MCF 10A (cell line): ENCODE measurements at places on chromosomes 11 and 22.

GRCh38 chr22:45112136-45112879 is 51.4 kb upstream of the NUP50 start:
- peak; percentile 69 for DNase-seq

- no peak for DNase-seq
Observed at GRCh38 chr22:44710474-44711240, 8.7 kb downstream of the PRR5 start.

GRCh38 chr11:7451520-7451919 is 33.8 kb upstream of the OLFML1 start:
- no peak for DNase-seq

DNA sequence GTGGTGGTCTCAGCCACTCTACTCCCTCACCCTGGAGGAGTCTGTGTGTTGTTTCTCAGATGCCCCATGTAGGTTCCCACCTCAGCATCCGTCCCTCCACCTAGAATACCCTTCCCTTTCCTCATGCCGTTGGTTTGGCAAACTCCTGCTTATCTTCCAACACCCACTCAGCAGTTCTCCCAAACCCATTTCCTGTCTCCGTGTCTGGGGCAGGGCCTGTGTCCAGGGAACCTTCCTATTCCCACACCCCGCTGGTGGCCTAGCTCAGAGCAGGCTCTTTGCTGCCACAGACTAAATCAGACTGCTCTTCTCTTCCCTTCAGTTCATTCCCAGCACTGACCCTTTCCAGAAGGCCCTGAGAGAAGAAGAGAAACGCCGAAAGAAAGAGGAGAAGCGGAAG is 7.5 kb upstream of the SREBF2 start:
- DNase-seq = no peak

GRCh38 chr11:97717922-97718321 is 1302.8 kb upstream of the CNTN5 start:
- DNase-seq = no peak

GRCh38 chr22:40487663-40488249 is 117.4 kb downstream of the SGSM3 start:
- peak; percentile 54 for DNase-seq

GRCh38 chr22:21942407-21943343 is 10.0 kb downstream of the PPM1F start:
- DNase-seq = peak; percentile 75

- no peak for DNase-seq
Observed at GRCh38 chr11:70603756-70604211, 205.5 kb downstream of the CTTN start.

- DNase-seq = no peak
Observed at GRCh38 chr22:43036282-43036829, 21.4 kb upstream of the PACSIN2 start.

GRCh38 chr11:92931746-92932422 is 37.6 kb upstream of the MTNR1B start:
- no peak for DNase-seq
